Tibial nerve (tissue), 4 donors: ENCODE measurements at places on chromosomes 16 and 17.

DNA sequence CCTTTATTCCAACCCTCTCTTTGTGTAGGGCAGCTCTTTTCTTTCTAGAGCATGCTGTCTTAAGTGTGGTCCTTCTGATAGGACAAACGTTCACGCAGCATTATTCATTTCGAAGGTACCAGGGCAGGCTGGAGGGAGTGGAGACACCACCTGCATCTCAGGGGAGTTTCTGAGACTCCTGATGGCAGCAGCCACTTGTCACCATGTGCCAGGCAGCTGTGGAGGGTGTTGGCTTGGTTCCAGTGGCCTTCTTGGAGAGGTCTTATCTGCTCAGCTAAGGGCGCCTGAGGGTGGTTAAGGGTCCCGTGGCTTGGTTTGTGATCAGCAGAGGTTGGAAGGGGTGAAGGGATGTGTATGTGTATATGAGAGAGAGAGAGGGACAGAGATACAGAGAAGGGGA, 257.1 kb upstream of the EEF2KMT start:
- DNase-seq: no peak
- H3K27ac ChIP-seq: no peak overlapping the region
- no peak overlapping the region for H3K4me3 ChIP-seq
- no peaks in the 10 kb centered on the region for H3K27me3 ChIP-seq
- no peaks in the 10 kb centered on the region for H3K4me1 ChIP-seq

DNA sequence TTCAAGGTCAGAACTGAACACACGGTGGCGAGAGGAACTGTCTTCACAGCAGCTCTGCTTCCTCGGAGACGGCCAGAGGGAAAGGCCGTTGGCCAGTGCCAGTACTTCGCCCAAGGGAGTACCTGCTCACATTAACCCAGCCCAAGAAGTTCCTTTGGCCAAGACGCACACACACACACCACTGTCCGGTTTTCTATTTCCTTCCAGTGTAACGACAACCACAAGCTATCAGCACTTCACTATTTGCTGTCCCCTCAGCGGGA, 744 bp upstream of the GGNBP2 start:
- peak overlapping the region; percentile 97 for H3K4me3 ChIP-seq
- peaks cover 43% of the 10 kb centered on the region for H3K4me1 ChIP-seq
- DNase-seq: no peak
- no peaks in the 10 kb centered on the region for H3K27me3 ChIP-seq

DNA sequence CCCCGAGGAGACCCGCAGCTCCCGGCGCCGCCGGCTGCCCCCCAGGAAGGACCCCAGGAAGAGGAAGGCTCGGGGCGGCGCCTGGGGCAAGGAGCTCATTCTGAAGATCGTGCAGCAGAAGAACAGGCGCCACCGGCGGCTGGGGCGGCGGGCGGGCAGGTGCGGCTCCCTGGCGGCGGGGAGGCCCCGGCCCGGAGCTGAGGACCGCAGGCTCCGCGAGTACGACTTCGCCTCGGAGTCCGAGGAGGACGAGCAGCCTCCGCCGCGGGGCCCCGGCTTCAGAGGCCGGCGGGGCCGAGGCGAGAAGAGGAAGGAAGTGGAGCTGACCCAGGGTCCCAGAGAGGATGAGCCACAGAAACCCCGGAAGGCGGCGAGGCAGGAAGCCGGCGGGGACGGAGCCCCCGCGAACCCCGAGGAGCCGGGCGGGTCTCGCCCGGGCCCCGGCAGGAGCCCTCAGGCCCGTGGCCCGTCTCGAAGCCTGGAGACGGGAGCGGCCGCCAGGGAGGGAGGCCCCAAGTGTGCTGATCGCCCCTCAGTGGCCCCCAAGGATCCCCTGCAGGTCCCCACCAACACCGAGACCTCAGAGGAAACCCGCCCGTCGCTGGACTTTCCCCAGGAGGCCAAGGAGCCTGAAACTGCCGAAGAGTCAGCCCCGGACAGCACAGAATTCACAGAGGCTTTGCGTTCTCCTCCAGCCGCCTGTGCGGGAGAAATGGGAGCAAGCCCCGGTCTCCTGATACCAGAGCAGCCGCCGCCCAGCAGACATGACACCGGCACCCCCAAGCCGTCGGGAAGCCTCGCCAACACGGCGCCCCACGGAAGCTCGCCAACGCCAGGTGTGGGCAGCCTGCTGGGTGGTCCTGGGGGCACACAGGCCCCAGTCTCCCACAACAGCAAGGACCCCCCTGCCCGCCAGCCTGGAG, 22.3 kb upstream of the ZFPM1 start:
- no peak for DNase-seq
- H3K27me3 ChIP-seq: no peaks in the 10 kb centered on the region
- peak overlapping the region; percentile 58 for H3K4me3 ChIP-seq
- H3K36me3 ChIP-seq: no peaks in the 10 kb centered on the region

DNA sequence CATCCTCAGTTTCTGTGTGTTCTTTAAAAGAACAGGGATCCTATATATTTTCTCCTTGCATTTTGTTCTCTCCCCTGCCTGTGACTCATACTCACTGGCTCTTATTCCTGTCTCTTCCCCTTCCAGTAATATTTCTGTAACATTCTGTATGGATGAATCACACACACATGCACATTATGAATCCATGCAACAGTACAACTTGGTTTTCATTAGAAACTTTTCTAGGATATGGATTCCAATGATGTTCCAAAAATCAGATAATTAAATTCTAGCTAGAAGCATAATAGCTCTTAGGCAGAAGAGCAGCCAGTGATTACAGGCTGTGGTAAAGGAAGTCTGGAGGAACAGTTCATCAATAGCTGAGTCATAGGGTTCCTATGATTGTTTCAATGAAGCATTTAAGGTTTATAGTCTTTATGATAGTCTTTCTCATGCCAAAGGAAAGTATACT, 119.6 kb upstream of the PMFBP1 start:
- no peak overlapping the region for H3K4me3 ChIP-seq
- no peak overlapping the region for H3K27ac ChIP-seq
- H3K36me3 ChIP-seq: no peaks in the 10 kb centered on the region
- H3K27me3 ChIP-seq: no peaks in the 10 kb centered on the region

GRCh38 chr17:9924735-9925191, 19.7 kb upstream of the RCVRN start:
- H3K4me1 ChIP-seq: peaks cover 5% of the 10 kb centered on the region
- H3K27ac ChIP-seq: no peak overlapping the region
- DNase-seq: peak; percentile 58

DNA sequence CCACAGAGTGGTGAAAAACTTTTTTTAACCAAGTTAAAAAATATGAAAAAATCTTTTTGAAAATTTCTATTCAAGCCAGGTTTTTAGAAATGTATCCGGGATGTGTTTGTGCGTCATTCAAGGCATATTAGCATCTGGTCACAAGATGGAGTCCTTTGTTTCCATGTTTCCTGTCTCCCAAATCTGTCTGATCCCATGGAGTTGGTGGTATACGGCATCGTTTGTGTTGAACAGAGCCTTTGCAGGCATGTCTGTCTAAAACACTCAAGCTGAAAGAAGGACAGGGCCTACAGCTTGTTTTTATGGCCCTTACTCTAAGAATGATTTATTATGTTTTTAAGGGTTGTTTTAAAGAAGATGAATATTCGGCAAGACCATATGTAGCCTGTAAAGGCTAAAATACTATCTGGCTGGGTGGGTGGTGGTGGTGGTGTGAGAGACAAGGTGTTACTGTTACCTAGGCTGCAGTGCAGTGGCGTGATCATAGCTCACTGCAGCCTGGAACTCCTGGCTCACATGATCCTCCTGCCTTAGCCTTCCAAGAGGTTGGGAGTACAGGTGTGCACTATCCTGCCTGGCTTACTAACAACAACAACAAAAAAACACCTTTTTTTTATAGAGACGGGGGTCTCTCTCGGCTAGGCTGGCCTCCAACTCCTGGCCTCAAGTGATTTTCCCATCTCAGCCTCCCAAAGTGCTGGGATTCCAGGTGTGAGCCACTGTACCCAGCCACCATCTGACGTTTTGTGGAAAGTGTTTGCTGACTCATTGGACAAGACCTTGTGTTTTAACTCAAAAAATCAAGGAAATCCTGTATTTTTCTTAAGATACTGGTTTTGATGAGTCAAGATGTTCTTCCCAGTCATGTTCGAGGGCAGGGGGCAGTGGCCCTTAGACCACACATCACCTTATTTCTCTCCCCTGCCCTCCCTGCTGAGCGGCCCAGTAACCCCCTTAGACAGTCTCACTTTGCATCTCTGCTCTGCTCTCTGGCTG, 52.2 kb downstream of the NDE1 start:
- no peak overlapping the region for H3K4me3 ChIP-seq
- peak overlapping the region; percentile 22 for H3K27ac ChIP-seq
- no peak for DNase-seq

DNA sequence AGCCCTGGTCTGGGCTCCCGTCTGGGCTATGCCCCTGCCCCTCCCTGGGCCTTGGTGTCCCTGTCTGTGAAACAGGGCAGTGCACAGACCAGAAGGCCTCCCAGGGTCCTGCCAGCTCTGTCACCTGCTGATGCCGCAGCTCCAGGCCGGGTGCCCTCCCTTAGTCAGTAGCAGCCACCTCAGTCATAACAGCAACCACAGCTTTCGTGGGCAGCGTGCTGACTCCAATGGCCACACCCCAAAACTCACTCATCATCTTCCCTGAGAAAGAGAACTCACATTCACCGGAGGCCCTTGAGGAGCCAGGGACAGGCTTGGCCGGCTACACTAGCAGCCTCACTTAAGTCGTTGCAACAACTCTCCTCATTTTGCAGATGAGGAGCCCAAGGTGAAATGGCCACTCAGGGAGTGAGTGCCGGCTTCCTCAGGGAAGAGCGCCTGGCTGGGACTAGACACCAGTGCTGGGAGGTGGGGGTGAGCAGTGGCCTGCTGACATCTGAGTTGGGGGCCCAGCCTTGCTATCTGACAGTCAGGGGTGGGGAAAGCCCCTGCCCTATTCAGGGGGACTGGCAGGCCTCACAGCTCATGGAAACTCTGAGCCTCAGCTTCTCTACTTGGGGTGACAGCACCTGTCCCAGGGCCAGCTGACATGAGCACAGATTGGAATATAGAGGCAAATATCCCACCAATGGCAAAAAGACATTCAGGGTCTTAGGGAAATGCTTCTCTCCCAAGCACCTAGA, 22.6 kb downstream of the SLC5A10 start:
- no peaks in the 10 kb centered on the region for H3K27me3 ChIP-seq
- no peaks in the 10 kb centered on the region for H3K36me3 ChIP-seq
- H3K4me3 ChIP-seq: no peak overlapping the region
- no peak overlapping the region for H3K27ac ChIP-seq
- DNase-seq: no peak

GRCh38 chr17:78351449-78352006, 8.3 kb downstream of the SOCS3 start:
- DNase-seq: peak; percentile 94
- no peaks in the 10 kb centered on the region for H3K36me3 ChIP-seq

GRCh38 chr17:77862890-77863813, 95.4 kb upstream of the TNRC6C start:
- no peaks in the 10 kb centered on the region for H3K27me3 ChIP-seq
- peaks cover 20% of the 10 kb centered on the region for H3K4me1 ChIP-seq
- peak overlapping the region; percentile 33 for H3K27ac ChIP-seq
- H3K36me3 ChIP-seq: no peaks in the 10 kb centered on the region

GRCh38 chr17:18197535-18198194, 14.0 kb downstream of the ALKBH5 start:
- no peak overlapping the region for H3K4me3 ChIP-seq
- no peaks in the 10 kb centered on the region for H3K36me3 ChIP-seq
- H3K4me1 ChIP-seq: peaks cover 5% of the 10 kb centered on the region
- H3K27me3 ChIP-seq: no peaks in the 10 kb centered on the region

DNA sequence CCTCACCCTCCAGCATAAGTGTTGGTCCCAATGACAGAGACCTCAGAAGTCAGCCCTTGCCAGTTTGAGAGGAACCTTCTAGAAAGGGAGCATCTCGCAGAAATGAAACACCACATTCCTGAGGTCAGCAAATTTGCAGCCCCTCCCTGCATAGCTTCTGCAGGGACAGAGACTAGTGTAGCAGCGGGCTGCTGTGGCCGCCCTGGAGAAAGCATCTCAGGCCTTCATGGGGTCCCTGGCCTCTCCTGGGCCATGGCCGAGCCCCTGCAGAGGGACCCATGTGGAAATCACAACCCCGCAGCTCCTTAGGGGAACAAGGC, 11.4 kb downstream of the HS3ST6 start:
- H3K36me3 ChIP-seq: no peaks in the 10 kb centered on the region
- peaks cover 67% of the 10 kb centered on the region for H3K27me3 ChIP-seq
- H3K4me3 ChIP-seq: no peak overlapping the region
- H3K27ac ChIP-seq: no peak overlapping the region

DNA sequence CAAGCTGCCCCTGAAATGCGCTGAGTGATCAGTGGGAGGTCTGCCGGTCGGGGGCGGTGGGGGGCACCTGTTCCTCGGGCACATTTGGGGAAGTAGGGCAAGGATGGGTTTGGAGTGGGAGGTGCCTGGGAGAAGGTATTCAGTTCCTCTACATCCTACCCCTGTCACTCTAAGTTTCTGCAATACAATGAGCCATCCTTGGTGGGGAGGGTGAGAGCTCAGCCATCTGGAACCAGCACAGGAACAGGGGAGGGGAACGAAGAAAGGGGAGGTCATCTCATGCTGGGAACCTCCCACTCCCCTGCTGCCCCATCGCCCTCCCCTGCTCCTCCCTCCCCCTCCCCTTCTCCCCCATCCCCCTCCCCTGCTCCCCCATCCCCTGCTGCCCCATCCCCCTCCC, 4.2 kb downstream of the DPH1 start:
- H3K27ac ChIP-seq: no peak overlapping the region
- peaks cover 2% of the 10 kb centered on the region for H3K36me3 ChIP-seq
- H3K27me3 ChIP-seq: no peaks in the 10 kb centered on the region
- H3K4me3 ChIP-seq: no peak overlapping the region
- no peak for DNase-seq

DNA sequence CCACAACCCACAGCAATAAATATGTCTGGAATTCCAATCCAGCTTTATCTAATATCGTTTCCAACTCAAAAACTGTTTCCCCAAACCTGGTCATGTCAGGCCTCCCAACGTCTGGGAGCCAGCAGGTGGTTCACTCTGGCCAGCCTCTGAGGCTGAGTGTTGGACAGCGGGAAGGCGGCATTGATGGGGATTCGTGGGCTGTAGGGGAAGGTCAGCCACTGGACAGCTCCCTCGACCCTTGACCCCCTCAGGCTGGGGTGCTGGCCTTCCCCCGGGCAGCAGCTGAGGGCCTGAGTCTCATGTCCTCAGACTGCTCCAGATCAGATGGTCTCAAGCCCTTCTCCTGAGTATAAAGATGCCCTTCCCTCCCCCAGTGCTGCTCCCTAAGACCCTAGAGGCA, 50.2 kb downstream of the SDK2 start:
- H3K4me3 ChIP-seq: no peak overlapping the region
- no peaks in the 10 kb centered on the region for H3K27me3 ChIP-seq
- no peak for DNase-seq
- no peak overlapping the region for H3K27ac ChIP-seq
- no peaks in the 10 kb centered on the region for H3K36me3 ChIP-seq
